Stimulated activated CD4-positive, alpha-beta T cell treated with anti-CD3 and anti-CD28 coated beads, Interleukin-4, amount 100 ng/mL, for 1 hour (primary cell): ENCODE measurements at places on chromosomes 1 and 21.

DNA sequence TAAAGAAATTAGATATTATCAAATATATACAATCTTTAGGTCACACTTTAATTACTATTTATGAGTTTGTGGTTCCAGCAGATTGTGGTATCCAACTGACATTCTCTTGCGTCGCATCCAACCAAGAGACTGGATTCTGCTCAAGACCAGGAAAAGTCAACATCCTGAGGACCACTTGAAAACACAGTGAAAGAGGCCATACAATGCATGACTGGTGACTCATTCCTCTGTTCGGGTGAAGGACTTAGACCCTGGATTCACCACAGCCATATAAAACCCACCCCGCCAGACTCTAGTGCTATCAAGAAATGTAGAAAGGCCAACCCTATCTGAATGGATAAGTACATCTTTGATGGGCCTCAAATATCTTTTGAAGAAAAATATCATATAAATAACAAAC lies 14.5 kb upstream of the CFHR4 start:
- no peak for DNase-seq

GRCh38 chr1:224541901-224542630 lies 74.1 kb upstream of the CNIH3 start:
- no peak for DNase-seq

GRCh38 chr1:245466261-245466660 lies 311.5 kb downstream of the KIF26B start:
- DNase-seq = no peak

DNA sequence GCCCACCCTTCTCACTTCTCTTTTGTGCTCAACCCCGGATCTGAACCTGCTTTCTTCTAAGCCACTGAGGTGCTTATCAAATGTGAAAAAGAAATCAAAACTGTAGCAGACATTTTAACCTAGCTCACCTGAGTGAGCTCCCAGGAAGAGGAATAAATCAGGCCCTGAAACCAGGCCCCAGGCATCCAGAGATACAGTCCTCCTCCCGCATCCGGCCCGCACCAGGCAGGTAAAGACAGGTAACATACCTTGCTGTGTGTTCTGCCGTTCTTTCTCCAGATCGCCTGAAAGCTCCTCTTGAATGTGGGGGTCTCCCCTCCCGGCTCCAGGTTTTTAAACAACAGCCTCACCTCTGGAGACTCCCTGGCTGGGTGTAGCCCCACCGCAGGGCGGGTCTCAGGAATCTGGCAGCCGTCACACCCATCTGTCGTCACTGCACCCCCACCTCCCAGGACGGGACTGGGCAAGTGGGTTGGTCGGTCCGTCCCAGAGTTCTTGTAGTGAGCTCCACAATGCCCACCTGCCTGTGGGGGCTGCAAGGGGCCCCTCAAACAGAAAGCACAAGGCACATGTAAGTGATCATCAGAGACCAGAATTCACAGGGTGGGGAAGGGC lies at the start of gene LAMB3:
Gene LAMB3, minus strand, starts transcription at position 305 of the 615 bp plus-strand sequence. CDS start 1,481 bp downstream, outside the sequence.
- DNase-seq = no peak

- DNase-seq = no peak
Measured at GRCh38 chr1:215087603-215088002, 5.1 kb downstream of the KCNK2 start.

DNA sequence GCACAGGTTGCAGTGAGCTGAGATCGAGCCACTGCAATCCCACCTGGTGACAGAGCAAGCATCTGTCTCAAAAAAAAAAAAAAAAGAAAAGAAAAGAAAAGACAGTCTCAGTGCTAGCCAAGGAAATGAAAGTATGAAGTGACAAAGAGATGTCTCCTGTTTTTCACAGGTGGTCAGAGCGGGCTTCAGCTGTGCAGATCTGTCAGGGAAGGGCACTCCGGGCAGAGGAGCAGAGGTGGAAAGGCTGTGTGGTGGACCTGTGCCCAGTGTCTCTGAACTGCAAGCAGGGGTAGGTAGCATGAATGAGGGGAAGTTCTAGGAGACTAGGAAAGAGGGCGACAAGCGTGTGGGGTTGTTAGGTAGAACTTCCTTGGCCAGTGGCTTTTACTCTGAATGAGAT lies 67.5 kb downstream of the CD247 start:
- DNase-seq = no peak

- no peak for DNase-seq
Measured at GRCh38 chr1:210900820-210901219, 233.1 kb downstream of the KCNH1 start.

GRCh38 chr1:113545626-113546025 lies 155.3 kb downstream of the MAGI3 start:
- no peak for DNase-seq

GRCh38 chr1:186658999-186659398 lies 21.2 kb downstream of the PTGS2 start:
- no peak for DNase-seq

- DNase-seq = no peak
Measured at GRCh38 chr1:44616284-44616990, 57.8 kb downstream of the TMEM53 start.

DNA sequence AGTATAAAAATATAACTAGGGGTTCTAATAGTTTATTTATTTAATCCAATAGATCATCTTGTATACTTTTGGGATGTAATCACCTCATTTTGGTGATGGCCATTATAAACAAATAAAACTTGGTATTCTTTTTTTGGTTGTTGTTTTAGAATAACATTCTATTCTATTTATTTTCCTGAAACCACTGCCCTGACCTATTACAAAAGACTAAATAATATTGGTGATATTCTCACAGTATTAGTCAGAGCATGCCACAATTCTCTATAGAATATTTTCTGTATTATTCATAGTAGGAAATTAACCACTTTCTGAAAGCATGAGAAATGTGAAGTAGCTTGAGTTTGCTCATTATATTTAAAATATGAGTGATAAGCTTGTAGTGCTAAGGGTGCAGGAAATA lies 54.1 kb upstream of the LRRC7 start:
- no peak for DNase-seq

- no peak for DNase-seq
Measured at GRCh38 chr21:29691616-29692491, 247.9 kb downstream of the GRIK1 start.

GRCh38 chr1:188719735-188720134 lies 1757.9 kb downstream of the BRINP3 start:
- no peak for DNase-seq

DNA sequence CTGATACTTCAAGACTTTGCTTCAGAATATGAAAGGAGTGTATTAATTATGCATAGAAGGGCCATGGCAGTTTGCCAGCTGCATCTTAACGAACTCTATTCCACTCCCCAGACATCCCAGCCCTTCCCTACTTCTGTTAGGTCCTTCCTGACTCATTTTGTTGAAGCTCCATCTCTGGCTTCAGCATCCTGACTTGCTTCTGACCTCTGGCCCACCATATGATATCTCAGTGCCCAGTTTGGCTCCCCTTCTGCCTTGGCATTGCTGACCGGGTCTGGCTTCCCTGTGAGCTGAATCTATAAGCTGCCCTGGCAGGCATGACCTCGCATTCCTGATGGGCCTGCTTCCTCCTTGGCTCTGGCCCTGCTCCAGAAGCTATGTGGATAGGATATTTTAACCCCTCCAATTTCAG lies 27.6 kb upstream of the ARHGAP29 start:
- no peak for DNase-seq

DNA sequence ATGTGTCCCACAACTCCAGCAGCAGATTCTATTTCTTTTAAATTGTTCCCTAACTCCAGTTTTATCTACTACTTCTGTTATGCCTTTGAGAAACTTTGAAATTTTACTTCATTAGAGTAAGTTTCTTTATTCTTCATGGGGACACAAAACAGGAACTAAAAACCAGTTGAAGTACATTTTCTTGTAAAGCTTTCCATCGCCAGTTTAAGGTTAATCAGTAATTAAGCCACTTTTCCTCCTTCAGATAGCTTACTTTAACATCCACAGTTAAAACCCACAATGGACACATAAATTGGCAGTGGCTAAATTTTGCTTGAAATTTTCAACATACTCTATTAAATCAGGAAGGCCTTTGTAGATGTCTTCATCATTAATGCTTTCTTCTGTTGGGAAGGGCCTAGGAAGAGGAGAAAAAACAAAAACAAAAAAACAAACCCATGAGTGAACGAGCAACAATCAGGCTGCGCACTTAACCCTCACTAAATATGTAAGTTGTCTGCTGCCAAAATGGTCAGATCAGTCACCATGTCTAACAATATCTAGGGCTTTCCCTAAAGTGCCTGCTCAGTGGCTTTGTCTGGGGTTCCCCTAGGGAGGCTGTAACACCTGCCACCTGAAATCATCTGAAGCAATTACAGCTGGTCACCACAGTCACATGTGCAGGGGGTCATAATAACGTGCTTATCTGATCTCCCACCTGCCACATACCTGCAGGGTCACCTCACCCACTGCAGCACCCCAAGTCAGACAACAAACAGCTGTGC lies 187.9 kb downstream of the VAV3 start:
- DNase-seq = no peak

- no peak for DNase-seq
Measured at GRCh38 chr1:204994086-204994862, 48.7 kb upstream of the CNTN2 start.

DNA sequence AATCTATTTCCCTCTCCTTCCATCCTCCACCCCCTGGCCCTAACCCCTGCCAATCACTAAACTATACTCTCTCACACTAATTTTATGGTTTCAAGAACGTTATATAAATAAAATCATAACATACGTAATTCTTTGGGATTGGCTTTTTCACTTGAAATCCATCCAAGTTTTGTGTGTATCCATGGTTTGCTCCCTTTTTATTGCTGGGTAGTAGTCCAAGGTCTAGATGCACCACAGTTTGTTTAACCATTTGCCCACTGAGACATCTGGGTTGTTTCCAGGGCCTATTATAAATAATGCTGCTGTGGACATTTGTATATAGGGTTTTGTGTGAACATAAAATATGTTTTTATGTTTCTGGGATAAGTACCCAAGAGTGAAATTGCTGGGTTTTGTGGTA lies 61.4 kb downstream of the TEX35 start:
- DNase-seq = no peak

DNA sequence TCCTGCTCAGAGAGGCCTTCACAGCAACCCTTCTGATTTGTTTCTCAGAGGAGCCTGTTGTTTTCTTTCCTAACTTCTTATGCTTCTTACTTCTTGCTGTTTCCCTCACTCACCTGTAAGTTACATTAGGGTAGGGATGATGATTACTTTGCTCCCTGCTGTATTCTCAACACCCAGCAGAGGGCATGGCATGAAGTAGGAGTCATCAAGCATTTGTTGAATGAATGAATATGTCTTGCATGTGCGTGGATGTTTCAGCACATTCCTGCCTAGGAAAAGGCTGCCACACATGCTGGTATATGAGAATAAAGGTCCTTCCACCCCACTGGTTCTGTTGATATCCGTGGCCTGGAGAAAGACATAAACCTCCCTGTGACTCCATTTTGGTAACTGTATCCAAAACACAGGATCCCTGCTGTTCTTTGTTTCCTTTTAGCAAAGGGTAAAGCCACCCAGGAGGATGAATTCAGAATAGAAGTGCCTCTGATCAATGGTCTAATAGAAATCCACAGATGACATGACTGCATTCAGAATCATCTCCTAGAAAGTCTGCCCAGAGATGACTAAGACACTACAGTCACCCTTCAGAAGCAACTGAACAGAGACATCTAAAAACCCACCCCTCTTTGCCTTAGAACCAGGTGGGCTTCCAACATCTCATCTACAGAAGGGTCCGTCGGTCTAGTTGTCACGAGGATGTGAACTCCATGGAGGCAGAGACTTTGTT lies 168.8 kb downstream of the ZSCAN20 start:
- no peak for DNase-seq

GRCh38 chr1:160130486-160130885 lies 14.9 kb downstream of the ATP1A2 start:
- no peak for DNase-seq

DNA sequence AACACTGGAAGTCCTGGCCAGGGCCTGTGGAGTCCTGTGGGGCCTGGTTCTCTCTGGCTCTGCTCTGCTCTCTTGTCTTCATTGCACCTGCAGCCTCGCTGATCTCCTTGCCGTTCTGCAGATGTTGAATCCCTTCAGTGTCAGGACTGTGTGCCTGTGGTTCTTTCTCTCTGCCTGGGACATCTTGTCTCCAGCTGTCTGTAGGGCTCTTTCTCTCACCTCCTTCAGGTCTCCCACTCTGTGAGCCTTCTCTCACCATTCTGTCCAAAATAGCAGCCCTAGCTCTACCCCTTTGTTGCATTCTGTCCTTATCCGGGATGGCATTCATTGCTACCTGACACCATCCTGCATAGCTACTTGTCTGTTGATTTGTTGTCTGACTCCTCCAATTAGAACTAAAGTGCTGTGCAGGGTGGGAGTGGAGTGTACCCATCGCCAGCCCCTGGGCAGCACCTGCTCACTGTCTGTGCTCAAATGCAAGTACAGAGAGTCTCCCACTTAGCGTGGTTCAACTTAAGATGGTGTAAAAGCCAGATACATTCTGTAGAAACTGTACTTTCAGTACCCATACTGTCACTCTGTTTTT lies 8.9 kb downstream of the PGBD2 start:
- DNase-seq = no peak

DNA sequence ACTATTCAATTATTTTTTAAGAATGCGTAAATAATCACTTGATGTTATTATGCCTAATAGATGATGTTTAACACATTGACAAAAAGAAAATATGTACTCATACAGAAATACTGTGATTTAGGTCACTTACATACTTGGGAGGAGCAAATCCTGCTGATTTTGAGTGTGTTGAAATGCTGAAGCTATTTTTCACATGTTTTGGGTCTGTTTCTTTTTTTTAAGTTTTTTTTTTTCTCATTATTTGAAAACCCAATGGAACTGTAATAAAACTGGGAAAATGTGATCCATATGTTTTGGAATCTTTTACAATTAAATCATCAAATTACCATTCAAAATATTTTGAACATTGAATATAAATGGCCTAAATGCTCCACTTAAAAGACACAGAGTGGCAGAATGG lies 366.2 kb upstream of the ADAMTS5 start:
- no peak for DNase-seq

GRCh38 chr1:234841710-234842231 lies 231.8 kb upstream of the IRF2BP2 start:
- no peak for DNase-seq

GRCh38 chr1:65317866-65318653 lies 8.7 kb downstream of the DNAJC6 start:
- DNase-seq = no peak

DNA sequence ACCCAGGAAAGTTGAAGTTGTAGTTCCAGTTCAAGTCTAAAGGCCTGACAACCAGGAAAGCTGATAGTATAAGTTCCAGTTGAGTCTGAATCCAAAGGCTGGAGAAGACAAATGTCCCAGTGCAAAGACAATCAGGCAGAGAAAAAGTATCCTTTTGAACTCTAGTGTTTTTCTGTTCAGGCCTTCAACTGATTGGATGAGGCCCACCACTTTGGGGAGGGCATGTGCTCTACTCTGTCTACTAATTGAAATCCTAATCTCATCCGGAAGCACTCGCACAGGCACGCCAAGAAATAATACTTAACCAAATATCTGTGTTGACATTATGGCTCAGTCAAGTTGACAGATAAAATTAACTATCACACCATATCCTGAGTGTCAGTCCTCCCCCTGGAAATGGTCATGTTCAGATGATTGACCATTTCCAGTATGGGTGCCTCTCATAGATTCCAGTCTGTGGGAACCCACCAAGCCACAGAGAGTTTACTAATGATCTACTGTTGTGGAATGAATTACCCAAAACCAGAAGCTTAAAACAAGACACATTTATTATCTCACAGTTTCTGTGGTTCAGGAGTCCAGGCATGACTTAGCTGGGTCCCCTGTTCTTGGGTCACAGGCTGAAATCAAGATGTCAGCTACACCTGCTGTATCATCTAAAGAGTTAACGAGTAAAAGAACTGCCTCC lies 296.3 kb upstream of the ZP4 start:
- no peak for DNase-seq
